Suppressor macrophage treated with lipopolysaccharide for 1 hour (primary cell): ENCODE measurements at places on chromosomes 11 and 22.
A peak's percentile ranks its signal among the peaks of the same experiment; 100 is the strongest.

- DNase-seq, result peak; percentile 27
Measured at GRCh38 chr11:110901441-110901840, 189.2 kb upstream of the ARHGAP20 start.

GRCh38 chr11:77981346-77981947, 13.0 kb downstream of the INTS4 start:
- DNase-seq, result no peak

- no peak for DNase-seq
Measured at GRCh38 chr11:89205378-89205777, 27.7 kb downstream of the TYR start.

DNA sequence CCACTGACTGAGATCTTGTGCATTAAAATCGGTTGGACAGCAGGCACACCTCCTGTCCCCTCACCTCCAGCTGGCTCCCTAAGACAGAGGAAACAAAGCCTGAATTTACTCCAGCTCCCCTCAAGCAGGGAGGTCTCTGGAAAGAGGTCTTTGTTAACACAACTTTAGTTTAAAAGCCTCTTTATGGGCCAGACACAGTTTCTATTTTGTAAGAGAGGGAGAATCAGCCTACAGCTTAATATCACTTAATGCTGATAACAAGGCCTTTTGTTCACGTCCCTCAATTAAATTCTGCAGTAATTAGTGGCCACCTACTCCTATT, 36.3 kb downstream of the PLEKHA7 start:
- DNase-seq, result no peak

DNA sequence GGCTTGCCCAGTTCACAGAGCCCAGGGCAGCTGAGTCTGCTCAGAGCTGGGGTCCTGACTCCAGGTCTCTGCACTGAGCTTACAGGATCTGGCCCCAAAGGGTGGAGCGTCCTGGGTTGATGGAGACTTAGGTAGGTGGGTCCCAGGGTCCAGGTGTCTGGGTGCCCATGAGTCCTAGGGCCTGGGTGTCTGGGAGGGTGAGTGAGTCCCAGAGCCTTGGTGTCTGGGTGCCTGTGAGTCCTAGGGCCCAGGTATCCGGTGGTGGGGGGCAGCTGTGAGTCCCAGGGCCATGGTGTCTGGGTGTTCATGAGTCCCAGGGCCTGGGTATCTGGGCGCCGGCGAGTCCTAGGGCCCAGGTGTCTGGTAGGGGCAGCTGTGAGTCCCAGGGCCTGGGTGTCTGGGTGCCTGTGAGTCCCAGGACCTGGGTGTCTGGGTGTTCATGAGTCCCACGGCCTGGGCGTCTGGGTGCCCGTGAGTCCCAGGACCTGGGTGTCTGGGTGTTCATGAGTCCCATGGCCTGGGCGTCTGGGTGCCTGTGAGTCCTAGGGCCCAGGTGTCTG, 1505.6 kb downstream of the BRD1 start:
- no peak for DNase-seq

GRCh38 chr11:80586464-80586863, 1145.6 kb upstream of the TENM4 start:
- no peak for DNase-seq

DNA sequence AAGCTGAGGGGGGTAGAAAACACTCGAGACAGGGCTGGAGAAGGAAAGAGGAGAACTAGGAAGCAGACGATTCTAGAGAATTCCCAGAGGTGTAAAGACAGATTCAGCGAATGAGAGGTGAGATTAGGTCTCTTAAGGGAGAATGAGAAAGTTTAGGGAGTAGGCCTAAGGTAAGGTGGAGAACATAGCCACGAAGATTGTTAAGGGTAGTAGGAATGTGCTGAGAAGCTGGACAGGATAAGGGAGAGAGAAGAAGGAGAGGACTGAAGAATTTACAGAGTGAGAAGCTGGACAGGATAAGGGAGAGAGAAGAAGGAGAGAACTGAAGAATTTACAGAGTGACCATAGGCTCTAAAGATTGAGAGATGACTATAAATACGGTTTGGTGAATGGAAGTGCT, 908 bp downstream of the PPME1 start:
- no peak for DNase-seq

DNA sequence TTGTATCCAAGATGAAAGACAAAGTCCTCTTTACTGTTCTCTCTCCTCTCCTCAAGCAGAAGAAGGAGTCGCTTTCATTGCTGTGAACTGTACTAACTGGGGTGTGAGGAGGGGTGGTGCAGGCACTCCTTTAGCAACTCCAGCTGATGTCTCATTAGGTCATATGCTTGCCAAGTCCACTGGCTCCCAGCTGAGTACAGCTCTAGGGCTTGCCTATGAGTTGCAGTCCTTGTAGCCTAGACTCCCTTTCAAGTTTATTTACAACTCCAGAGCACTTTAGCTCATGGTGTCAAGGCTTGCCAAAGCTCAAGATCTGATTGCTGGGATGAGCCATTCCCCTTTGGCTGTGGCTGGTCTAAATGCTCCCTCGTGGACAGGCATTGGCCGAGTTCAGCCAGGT, 55.1 kb upstream of the PDGFD start:
- DNase-seq, result no peak

- no peak for DNase-seq
Measured at GRCh38 chr11:12725863-12726682, 51.9 kb downstream of the TEAD1 start.

DNA sequence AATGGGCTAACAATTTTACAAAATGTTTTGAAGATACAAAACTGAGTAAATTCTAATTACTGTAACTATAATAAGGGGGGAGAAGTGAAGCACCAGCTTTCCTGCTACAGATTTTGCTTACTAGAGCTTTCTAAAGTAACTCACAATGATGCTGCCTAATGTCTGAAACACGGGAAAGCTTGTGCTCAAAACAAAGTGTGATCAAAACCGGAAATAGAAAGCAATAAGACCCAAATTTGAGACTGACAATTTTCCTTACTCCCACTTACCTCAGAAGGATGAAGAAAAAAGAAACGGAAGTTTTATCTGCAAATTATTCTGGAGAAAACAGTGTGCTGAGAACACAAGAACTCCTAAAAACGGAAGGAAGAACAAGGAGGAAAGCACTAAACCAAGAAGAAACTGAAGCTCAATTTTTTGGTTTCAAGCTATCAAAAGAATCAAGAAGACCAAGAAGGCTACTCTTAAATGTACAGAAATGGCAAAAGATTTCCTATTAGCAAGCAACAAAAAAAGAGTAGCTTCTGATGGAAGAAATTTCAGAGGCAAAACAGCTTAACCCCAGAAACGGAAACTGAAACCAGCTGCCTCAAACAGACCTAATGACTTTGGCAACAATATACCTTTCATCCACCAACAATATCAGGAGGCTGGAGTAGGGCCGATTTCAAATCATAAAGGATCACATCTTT, 33.4 kb downstream of the AMBRA1 start:
- DNase-seq, result peak; percentile 49

DNA sequence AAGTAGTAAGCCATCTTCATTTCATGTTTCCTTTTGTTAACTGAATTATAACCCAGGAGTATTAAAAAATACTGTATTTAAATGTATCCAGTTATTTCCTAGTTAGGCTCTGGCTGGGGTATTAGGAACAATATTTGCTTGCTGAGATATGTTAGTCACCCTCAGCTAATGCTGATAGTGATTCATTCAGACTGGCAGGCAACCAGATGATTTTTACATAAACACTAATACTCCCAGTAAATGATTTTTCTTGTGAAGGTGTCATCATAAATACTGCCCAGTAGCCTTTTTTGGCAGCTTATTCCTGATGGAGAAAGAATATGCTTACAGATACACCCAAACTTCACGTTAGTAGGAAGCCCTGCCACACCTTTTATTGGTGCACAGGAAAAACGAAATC, 8.1 kb downstream of the YWHAH start:
- peak; percentile 60 for DNase-seq

DNA sequence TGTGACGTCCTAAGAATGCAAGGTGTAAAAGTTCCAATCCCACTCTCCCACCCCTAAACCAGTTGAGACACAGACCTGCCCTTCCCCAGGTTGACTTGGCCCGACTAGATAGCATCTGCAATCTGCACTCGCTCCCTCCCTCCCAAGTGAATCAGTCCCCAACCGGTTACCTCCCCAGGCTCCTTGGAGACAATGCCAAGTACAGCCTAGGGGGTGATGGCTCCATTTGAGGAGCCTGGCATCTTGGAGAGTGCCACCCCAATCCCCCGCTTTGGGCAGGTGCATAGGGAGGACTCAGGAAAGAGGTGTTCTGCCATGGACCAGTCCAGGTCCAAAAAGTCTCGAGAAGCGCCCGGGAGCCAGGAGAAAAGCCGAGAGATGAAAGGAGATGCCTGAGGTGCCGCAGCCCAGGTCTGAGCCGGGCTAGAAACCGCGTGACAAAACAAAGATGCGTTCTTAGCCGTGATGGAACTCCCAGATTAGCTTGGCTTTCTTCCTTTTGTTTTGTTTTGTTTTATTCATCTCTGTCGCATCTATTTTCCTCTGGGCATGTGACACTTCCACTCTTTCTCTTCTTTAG, 18.7 kb upstream of the SNX32 start:
- no peak for DNase-seq

DNA sequence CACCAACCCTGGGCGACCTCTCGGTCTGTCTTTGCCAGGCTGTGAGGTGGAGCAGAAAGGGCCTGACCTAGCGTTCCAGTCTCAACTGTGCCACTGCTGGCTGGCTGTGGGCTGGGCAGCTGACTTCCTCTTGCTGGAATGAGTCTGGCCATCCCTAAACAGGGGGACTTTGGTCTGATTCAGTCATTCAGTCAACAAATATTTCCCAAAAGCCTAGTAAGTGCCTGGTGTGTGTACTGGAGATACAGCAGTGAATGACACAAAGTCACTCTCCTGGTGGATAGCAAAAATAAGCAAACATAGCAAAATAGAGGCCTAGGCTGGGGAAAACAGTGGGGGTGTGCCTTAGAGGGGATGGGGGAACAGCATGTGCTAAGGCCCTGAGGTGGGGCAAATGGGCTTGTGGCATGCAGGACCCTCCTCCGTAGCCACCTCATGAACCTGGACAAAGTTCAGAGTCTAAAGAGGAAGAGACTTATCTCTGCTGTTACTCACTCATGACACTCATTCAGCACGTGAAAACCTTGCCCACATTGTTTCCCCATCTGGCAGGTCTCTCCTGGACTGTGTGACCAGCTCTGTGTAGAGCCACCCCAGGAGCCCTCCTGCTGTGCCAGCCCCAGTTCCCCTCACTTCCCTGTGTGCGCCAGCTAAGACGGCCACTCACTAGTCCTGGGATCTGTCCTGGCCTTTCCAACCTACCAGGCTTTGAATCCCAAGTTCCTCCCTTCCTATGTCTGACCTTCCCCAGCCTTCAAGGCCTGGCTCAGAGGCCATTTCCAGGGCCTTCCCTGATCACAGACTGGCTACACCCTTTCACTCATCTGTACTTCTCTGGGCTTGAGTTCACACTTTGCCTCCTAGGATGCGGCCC, 4.7 kb downstream of the GUCD1 start:
- peak; percentile 84 for DNase-seq

- no peak for DNase-seq
Measured at GRCh38 chr11:75597636-75598035, 35.6 kb downstream of the SERPINH1 start.

DNA sequence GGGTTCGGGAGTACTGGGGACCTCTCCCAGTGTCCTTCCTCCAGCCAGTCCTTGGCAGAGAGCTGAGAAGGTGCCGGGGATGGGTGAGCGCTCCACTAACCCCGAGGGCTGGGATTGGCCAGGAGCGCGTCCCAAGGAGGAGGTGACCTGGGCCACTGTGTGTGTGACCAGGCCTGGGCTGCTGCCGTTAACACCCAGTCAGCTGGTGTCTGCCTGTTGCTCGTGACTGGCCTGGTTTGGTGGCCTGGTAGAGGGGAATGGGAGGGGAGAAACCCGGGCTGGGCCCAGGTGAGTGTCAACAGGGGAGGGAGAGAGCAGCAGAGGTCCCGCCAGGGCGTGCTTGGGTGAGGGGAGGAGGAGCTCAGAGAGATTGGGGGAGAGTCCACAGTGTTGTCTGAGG, 29.9 kb upstream of the GRAMD4 start:
- no peak for DNase-seq

GRCh38 chr22:37060801-37061610, 9.5 kb downstream of the KCTD17 start:
- DNase-seq, result no peak

DNA sequence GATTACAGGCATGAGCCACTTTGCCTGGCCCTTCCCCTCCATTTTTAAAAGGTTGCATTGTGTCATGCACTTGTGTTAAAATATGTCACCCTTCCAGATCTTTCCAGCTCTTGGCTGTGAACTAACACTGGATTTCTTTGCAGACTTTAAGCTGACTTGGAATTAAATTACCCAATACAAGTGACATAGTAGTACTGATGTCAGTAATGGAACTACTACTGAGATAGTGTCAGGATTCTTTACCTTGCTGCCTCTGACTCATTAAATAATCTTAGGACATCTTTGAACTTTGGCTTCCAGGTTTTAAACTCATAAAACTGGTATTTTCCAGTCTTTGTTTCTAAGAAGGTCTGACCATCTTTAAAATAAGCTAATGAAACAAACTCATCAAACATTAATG, 51.8 kb upstream of the OR4B1 start:
- peak; percentile 15 for DNase-seq

GRCh38 chr11:74608431-74608830, 16.0 kb downstream of the POLD3 start:
- no peak for DNase-seq

DNA sequence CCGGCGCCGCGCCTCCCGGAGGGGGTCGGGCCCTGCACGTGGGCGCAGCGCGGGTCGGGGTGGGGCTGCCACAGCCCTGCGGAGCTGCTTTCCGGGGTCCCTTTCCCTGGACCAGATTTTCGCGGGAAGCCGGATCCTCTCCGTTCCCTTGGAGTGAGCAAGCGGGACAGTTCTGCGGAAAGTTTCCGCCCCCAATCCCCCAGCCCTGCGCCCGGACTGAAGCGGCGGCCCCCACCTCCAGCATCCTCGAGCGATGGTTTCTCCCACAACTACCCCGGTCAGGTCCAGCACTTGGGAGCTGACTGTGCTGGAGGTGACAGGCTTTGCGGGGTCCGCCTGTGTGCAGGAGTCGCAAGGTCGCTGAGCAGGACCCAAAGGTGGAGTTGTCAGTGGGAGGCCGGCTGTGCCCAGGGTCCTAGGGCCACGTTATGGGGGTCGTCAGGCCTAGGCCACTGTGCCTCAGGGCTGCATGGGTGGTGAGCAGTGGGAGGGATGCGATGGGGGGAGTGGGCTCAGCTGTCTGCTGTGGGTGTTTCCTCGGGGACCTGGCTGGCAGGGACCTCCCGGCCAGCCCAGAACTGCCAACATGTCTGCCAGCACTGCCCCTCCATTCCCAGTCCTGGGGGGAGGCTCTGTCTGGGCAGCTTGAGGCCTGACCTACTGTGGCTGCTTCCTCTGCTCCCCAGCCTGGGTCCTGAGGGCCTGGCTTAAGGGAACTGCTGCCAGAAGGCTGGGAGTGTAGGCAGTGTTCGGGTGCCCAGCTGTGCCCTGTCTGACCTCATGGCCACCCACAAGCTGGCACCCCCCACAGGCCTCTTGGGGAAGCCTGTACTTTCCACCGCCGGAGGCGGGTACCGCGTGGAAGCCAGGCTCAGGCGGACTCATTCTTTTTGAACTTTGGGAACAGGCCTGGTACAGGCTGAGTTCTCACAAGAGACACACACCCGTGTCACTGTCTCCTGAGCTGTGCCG, 726 bp downstream of the ST3GAL4 start:
- DNase-seq, result peak; percentile 98

GRCh38 chr11:78952890-78953289, 378.2 kb upstream of the NARS2 start:
- no peak for DNase-seq

GRCh38 chr22:37018086-37018814, 997 bp downstream of the TST start:
- no peak for DNase-seq

GRCh38 chr11:123755344-123755743, 1.0 kb upstream of the OR6X1 start:
- DNase-seq, result no peak
